ENCODE measurements at places on chromosomes 2 and 18. TPM values are rescaled to one million over a fixed set of nuclear protein-coding genes. Genes with fewer than 3 reads are reported as not detected.

The PID1 gene
- polyA plus RNA-seq: not detected

DNA sequence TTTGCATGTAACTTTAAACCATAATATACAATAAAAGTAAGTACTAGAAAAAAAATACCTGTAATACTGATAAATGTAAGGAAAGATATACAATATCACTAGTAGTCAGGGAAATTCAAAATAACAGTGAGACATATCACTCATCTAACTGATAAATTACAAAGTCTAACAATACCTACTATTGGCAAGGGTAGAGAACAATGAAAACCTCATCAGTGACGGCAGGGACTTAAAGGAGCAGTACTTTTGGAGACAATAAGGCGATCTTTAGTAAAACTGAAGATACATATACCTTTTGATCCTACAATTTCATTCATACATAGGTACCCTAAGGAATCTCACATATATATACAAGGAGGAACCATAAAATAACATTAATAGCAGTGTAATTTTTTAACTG, 24.9 kb downstream of the C2orf76 start:
- DNase-seq: no peak

GRCh38 chr2:168432565-168433186, 23.4 kb upstream of the CERS6 start:
- no peak for DNase-seq

GRCh38 chr2:200208041-200208440, 98.5 kb upstream of the SPATS2L start:
- DNase-seq: no peak

GRCh38 chr18:986051-986450, 81.4 kb downstream of the ADCYAP1 start:
- DNase-seq: no peak
